Thoracic aorta (tissue), 2 donors: ENCODE measurements at places on chromosomes 11 and 22. TPM values are rescaled to one million over a fixed set of nuclear protein-coding genes. Genes with fewer than 3 reads are reported as not detected.

The TXN2 gene
- total RNA-seq, result 26.7 TPM

The OR51B2 gene
- not detected for total RNA-seq

The IL10RA gene
- total RNA-seq, result 72.6 TPM

The C11orf16 gene
- total RNA-seq, result not detected

The MS4A7 gene
- 81.8 TPM for total RNA-seq

The VSIG2 gene
- 2.7 TPM for total RNA-seq

The NXPE1 gene
- not detected for total RNA-seq
